CD4-positive, alpha-beta T cell treated with Interleukin-6 for 4 hours (primary cell): ENCODE measurements at places on chromosomes 3 and 15.

DNA sequence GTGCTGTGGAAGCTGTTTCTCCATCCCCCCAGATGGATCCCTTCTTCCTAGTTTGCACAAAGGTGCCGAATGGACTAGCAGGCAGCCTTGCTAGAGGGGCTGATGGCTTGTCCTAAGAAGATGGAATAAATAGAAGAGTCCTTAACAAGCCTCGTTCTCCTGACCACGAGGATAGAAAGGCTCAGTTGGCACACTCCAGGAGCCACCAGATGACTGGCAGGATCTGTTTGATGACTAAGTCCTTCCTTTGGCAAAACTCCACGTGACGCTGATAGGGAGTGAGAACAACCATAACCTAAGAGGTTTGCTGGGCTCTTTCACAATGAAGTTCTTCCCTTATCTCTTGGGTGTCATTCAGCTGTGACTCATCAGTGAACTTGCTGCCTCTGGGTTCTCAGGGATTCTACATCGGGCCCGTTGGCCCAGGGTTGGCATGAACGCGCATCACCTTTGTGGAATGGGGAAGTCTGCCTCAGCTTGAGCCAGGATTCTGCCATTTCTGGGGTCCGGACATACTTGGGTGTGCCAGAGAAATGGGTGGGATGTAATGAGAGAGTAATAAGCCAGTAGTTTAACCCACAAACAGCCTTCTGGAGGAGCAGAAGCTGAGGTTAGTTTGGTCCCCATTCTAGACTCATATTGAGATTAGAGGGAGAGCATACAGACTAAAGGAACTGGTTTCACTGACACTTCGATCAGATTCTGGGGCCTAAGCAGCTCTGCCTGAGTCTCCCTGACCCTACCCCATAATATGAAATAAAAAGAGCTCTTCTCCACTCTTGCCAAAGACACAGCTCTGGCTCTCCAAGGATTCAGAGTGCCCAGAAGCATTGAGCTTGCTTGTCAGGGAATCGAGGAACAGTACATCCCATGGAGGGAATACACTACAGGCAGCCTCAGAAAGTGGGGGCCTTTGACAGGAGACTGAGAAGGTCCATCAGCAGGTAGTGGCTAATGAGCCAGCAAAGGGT is 2.0 kb upstream of the MELTF start:
- DNase-seq = no peak

DNA sequence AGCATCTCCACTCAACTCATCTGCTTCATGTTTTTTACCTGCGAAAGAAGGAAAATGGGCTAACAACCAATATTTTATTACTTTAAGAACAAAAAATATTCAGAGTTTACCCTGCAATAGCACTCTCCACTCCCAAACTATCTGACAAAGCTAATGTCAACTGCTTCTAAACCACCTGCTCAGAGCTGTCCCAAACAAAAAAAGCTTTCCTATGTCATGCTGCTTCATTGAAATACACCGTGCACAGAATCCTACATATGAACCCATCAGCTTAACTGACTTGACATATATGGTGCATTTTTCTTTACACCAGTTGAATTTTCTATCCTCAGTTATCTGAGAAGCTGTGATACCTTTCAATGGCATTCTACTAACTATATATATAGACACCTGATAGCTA is 16.5 kb downstream of the SLTM start:
- no peak for DNase-seq

- no peak for DNase-seq
These were observed 607.5 kb upstream of the DPPA4 start for GRCh38 chr3:109944836-109945235.

DNA sequence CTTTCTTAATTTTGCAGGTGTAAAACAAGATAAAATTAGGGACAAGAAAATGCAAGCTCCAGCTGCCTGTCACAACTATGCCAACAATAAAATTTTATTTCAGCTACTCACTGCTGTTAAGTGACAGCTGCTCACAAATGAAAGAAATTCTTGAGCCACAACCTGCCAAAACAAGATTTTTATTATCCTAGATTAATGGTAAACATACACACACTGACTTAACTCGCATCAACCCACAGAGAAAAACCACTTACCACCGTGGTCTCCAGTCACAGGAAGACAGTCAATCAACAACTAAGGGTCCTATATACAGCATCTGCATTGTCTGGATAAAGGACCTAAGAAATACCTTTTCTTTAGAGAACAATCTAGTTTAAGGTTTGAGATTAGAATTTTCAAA is 31.3 kb downstream of the EFL1 start:
- no peak for DNase-seq

DNA sequence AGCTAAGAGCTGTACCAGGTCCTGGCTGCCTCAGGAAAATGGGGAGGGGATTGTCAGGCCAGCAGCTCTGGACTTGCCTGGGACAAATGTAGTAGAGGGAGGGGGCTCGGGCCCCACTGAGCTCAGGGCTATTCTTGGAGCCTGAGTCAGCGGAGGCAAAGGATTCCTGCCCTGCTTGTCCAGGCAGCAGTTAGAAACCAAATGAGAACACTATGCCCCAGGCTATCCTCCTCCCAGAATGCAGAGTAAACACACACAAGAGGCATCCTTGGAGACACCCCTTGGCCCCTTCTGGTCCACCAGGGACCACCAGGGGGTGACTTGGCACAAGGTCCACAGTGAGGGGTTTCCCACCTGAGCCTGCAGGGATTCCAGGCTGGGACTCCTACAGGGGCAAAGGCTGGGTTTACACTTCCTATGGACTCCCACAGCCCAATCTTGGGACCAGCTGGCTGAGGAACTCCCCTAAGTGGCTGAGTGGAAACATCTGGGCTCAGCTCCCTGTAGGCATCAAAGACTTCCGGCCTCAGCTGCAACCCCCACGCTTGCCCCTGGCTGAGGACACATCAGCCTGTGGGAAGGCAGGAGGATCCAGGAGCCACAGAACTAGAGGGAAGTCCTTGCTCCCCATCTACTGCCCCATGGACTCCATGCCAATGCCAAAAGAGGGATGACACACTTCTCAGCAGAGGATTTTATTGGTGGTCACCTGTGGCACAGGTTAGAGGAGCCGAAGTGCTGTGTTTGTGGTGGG is 3.4 kb upstream of the COL7A1 start:
- no peak for DNase-seq

- DNase-seq = no peak
These were observed 155.2 kb downstream of the FAM43A start for GRCh38 chr3:194840661-194841514.

DNA sequence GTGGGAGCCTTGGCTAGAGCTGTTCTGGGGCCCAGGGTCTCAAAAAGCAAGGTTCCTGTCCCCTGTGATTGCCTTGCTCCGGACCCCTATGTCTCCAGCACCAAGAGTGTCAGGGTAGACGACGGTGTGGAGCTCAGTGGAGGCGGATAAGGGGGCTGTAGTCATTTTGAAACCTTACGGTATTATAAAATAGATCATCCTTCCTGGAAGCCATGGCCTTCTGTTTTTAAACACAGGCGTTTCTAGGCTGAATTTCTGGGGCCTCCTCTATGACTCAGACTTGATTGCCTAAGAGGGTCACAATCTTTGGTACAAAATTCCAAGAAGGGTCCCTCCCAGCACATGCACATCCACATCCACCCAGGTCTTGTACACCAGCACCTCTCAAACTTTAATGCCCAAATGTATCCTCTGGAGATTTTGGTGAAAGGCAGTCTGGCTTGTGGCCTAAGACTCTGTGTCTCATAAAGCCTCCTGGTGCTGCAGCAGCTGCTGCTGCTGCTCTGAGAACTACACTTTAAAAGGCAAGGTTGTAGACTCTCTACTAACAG is 70.5 kb upstream of the XCR1 start:
- DNase-seq = peak; percentile 34

DNA sequence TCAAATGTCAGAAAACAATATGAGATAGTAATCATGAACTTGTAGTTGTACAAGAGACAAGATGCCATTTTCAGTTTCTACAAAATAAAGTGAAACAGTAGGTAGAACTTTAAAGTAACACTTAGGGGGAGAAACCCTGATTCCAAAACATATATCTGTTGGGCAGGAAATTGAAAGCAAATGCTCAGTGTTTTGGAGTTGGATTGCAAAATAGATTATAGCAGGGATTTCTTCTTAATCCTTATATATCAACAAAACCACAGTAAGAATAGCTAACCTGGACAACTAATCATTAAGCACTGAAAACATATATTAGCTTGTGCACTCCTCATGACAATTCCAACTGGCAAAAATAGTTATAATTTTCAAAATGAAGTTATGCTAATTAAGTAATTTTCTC is 46.9 kb downstream of the COMMD2 start:
- no peak for DNase-seq

DNA sequence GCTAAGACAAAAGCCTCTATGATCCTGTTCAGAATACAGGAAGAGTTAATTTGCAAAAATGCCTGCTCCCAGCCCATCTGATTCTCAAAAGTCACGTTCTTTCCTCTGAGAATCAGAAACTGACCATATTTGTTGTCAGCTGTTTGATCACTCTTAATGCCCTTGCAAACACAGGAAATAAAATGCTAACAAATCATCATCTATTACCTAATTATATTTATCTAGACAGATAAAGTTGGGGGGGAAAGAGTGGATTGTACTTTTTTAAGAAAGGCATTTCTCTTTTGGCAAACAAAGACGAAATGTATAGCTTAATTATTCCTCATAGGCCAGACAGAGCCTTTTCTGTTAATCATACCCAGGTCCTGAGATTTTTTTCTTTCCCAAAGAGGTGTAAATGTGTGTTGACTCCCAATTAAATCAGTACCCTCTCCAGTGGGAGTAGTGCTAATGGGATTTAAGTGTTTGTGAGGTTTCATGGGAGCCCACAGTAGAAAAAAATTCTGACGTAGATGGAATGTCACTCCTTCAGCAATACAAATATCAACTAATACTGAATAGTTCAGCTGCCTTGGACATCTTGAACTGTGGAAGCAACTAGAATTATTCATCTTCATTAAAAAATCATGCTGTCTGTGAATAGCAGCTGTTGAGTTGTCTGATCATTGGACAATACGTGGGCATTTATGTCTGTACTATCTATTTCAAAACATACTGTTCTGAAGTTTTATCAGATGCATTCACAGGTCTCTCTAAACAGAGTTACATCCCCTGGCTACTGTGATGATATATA is 22.5 kb upstream of the BNIP2 start:
- no peak for DNase-seq

DNA sequence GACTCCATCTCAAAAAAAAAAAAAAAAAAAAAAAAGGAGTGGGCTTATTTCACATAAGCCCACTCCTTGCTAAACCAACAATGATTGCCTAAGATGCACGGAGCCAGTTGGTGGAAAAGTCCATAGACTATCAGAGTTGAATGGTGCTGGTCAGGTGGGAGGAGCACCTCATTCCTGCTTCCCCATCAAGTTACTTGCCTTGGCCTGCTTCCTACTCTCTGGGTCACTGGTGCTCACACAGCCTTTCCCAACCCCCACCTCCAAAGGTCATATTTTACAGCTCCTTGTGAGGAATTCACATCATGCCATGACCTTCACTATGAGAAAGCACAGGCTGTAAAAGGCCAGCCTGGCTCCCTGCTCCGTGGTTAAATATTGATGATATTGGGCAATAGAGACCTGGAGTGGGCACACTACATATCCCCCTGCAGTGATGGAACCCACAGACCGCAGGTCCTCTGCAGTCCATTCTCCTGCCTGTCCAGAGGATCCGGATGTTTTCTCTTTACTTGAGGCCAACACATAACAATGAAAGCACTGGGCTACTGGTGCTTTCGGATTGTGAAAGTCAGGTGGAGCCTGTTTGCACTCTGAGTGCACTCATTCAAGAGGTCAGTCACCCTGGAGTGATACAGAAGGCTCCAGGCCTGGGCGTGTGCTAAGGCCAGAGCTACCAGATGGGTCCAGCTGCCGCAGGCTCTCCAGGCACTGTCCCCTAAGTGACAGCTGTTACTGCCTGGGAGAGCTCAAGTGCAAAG is at the start of gene SLC51B:
SLC51B (plus strand) TSS at position 664 of the 758 bp plus-strand sequence. CDS start 4,618 bp downstream, outside the sequence.
- no peak for DNase-seq

- no peak for DNase-seq
These were observed 264.4 kb upstream of the VEPH1 start for GRCh38 chr3:157767607-157768006.

- DNase-seq = no peak
These were observed 130.8 kb upstream of the PRR20G start for GRCh38 chr3:127418560-127419147.

DNA sequence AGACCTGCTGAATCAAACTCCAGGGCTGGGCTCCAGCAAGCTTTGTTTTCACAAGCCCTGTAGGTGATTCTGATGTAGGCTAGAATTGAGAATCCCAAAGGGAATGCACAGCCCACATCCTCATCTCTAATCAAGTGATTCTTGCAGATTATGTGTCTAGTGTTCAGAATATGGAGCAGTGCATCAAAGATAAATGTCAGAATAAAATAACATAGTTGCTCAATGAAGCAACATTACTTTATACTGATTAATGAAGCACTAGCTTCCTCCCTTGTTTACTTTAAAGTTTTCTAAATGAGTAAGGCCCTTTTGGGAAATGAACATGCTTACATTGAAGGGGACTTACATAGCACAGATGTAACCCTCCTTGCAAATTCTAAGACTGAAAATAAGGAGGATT is 39.2 kb downstream of the NUP210 start:
- no peak for DNase-seq

- no peak for DNase-seq
These were observed 192.7 kb upstream of the SLC2A2 start for GRCh38 chr3:171219258-171219657.

GRCh38 chr3:30826531-30826942 is 67.9 kb downstream of the GADL1 start:
- no peak for DNase-seq

- DNase-seq = no peak
These were observed 837 bp downstream of the LRRN1 start for GRCh38 chr3:3800080-3800455.

GRCh38 chr3:126870608-126871210 is 112.2 kb upstream of the PLXNA1 start:
- DNase-seq = no peak
